ENCODE measurements at places on chromosomes 7 and 10.

DNA sequence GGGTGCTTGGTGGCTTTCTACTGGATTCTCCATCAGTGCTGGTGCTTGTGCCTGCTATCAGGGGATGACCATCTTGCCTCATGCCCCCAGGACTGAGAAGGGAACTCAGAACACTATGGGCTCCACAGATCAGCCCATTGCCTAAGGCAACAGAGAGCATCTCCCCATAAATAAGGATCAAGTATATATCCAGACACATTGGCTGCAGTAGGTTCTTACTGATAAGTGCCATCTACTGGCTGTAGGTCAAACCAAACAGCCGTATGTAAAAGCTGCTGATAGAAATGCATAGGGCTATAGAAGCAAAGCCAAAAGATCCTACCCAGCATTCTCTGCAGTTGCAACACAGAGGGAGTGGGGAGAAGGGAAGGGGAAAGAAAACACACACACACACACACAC is 153.7 kb downstream of the CDK14 start:
- DNase-seq = no peak

GRCh38 chr7:142030848-142031247 is 35.2 kb downstream of the MGAM start:
- no peak for DNase-seq

- DNase-seq = no peak
Measured at GRCh38 chr7:19377611-19378344, 232.6 kb upstream of the FERD3L start.

DNA sequence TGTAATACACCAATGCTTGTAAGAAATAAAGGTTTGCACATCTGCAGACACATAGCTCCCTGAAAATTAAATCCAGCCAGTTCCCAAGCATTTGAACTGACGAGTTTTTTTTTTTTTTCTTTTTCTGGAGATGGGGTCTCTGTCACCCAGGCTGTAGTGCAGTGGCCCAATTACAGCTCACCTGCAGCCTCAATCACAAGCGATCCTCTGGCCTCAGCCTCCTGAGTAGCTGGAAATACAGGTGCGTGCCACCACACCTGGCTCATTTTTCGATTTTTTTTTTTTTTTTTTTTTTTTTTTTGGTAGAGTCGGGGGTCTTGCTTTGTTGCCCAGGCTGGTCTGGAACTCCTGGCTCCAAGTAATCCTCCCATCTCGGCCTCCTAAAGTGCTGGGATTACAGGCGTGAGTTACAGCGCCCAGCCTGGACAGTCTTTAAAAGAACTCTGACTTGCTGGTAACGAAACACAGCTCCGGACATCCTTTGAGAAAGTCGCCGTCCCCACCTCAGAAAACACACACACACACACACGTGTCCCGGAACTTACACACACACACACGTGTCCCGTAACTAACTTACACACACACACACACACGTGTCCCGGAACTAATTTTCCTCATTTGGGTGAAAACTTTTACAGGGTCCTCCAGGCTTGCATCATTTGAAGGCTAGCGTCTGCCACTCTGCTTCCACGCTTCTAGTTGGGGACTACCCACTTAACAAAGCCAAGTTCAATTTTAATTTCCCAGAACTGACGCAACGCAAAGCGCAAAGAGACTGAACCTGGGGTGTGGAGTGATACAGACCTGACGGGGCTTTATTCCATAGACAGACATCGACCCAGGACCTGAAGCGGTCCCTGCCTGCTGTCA is 18.6 kb downstream of the OCM2 start:
- DNase-seq = no peak

- no peak for DNase-seq
Measured at GRCh38 chr10:124125305-124126116, 32.1 kb upstream of the CHST15 start.

All from activated B cell treated with CpG ODN at 0.5 μM for 24 hours (primary cell).